ENCODE measurements at places on chromosomes 5 and 9. TPM values are rescaled to one million over a fixed set of nuclear protein-coding genes. Genes with fewer than 3 reads are reported as not detected.
A peak's percentile ranks its signal among the peaks of the same experiment; 100 is the strongest.

- H3K36me3 ChIP-seq, result no peaks in the 10 kb centered on the region
- H3K27me3 ChIP-seq, result peaks cover 4% of the 10 kb centered on the region
- H3K4me3 ChIP-seq, result no peak overlapping the region
- no peak overlapping the region for H3K27ac ChIP-seq
- DNase-seq, result no peak
Observed at GRCh38 chr5:142749321-142749720, 20.9 kb upstream of the ARHGAP26 start.

DNA sequence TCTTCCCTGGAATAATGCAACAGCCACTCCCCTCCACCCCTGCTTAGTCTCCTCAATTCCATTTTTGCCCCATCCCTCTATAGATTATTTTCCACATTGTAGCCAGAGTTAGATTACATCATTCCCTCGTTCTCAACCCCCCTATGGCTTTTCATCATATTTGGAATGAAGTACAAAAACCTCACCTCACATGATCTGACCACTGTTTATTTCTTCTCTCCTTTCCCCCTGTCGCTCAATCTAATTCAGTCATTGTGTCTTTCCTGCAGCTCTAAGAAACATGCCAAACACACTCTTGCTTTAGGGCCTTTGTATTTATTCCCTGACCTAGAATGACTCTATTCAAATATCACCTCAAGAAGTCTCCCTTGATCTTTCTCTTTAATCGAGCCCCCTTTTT lies 22.6 kb upstream of the HK3 start:
- H3K27ac ChIP-seq, result peak overlapping the region; percentile 26
- H3K4me1 ChIP-seq, result peaks cover 18% of the 10 kb centered on the region
- no peaks in the 10 kb centered on the region for H3K27me3 ChIP-seq

DNA sequence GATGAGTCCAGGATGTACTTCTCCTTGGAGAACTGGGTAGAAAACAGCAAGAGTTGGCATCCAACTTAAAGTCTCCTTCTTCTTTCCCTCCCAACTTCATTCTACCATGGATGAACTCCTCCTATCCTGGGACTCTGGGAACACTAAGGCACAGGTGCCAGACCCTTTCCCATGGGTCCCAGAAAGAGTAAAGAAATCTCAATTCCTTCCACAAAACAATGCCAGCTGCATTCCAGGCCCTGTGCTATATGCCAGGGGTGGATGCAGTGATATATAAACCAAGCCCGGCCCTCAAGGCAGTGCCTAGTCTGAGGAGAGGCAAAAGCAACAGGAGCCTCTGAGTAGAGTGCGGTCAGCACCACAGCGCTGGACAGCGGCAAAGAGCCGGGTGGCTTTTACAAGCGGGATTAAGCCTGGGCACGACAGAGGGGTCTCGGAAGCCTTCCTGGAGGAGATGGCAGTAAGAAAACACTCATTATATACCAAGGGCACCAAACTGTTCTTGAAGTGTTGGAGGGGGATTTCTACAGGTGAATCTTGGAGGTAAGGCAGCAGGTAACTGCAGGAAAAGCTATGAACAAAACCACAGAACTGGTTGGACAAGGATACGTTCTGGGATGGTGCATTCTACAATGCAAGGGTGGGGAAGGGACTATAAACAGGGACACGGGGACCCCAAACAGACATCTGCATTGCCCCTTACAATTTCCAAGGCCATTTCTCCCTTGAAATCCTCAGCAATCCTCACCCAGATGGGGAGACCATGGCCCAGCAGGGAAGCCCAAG lies 16.4 kb upstream of the TOR2A start:
- H3K4me1 ChIP-seq, result peaks cover 17% of the 10 kb centered on the region
- no peak overlapping the region for H3K27ac ChIP-seq
- H3K27me3 ChIP-seq, result no peaks in the 10 kb centered on the region
- DNase-seq, result no peak
- no peak overlapping the region for H3K4me3 ChIP-seq
- peaks cover 4% of the 10 kb centered on the region for H3K36me3 ChIP-seq

- H3K36me3 ChIP-seq, result peaks cover 10% of the 10 kb centered on the region
- H3K4me3 ChIP-seq, result no peak overlapping the region
- H3K27ac ChIP-seq, result no peak overlapping the region
- no peak for DNase-seq
Observed at GRCh38 chr5:173094012-173094661, 38.0 kb downstream of the CREBRF start.

GRCh38 chr9:134217431-134218210 lies 53.3 kb upstream of the RNU6ATAC start:
- no peak overlapping the region for H3K27ac ChIP-seq
- H3K4me1 ChIP-seq, result peaks cover 11% of the 10 kb centered on the region
- H3K36me3 ChIP-seq, result no peaks in the 10 kb centered on the region
- no peak for DNase-seq

GRCh38 chr9:113781896-113782295 lies 94.2 kb upstream of the ZNF618 start:
- no peak overlapping the region for H3K4me3 ChIP-seq
- DNase-seq, result no peak
- no peaks in the 10 kb centered on the region for H3K4me1 ChIP-seq
- no peak overlapping the region for H3K27ac ChIP-seq

DNA sequence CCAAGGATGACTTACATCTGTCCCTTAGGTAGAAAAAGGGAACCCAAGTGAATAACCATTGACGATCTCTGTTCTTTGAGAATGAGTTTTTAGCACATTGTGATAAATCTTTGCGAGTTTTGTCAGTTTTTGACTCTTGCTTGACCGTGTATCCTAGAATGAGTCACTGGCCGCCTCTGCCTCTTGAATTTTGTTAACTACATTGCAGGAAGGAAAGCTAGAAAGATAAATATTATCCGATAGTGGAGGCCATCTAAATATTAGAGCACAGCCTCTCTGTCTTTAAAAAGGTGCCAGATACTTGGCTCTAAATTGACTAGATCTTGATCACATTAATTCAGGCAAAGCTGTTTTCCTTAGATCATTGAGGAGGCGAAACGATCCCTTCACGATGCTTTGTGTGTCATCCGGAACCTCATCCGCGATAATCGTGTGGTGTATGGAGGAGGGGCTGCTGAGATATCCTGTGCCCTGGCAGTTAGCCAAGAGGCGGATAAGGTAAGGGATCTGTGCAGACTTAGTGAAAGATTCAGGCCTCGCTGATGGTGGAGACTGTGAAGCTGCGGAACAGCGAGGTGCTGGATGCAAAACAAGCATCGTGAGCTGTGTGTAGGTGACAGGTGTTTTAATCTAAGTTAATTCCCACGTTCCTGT lies 12.2 kb downstream of the CCT5 start:
- no peak overlapping the region for H3K27ac ChIP-seq
- H3K36me3 ChIP-seq, result peaks cover 32% of the 10 kb centered on the region
- H3K4me3 ChIP-seq, result no peak overlapping the region
- peaks cover 4% of the 10 kb centered on the region for H3K4me1 ChIP-seq

GRCh38 chr5:160011471-160011870 lies 2.5 kb downstream of the TTC1 start:
- no peak overlapping the region for H3K4me3 ChIP-seq
- peak overlapping the region; percentile 41 for H3K27ac ChIP-seq
- H3K4me1 ChIP-seq, result peaks cover 20% of the 10 kb centered on the region

DNA sequence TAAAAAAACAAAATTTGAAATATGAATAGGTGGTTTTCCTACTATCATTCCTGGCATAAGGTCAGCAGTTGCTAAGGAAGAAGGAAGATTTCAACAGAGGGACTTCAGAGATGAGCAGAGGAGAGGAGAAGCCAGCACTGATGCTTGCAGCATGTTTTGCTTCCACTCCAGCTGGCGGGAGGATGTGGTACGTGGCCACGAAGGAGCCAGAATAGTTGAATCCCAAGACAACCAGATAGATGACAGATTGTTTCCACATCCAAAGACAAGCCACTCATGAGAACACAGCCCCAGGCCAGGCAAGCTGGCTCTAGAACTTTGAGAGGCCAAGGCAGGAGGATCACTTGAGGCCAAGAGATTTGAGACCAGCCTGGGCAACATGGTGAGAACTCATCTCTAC lies 15.1 kb downstream of the TIMD4 start:
- H3K27ac ChIP-seq, result no peak overlapping the region
- DNase-seq, result no peak
- H3K4me1 ChIP-seq, result no peaks in the 10 kb centered on the region
- no peaks in the 10 kb centered on the region for H3K36me3 ChIP-seq

GRCh38 chr5:145787507-145787906 lies 47.6 kb downstream of the PRELID2 start:
- H3K27ac ChIP-seq, result peak overlapping the region; percentile 21
- no peaks in the 10 kb centered on the region for H3K4me1 ChIP-seq
- no peak for DNase-seq
- peaks cover 31% of the 10 kb centered on the region for H3K36me3 ChIP-seq
- no peaks in the 10 kb centered on the region for H3K27me3 ChIP-seq
- no peak overlapping the region for H3K4me3 ChIP-seq

DNA sequence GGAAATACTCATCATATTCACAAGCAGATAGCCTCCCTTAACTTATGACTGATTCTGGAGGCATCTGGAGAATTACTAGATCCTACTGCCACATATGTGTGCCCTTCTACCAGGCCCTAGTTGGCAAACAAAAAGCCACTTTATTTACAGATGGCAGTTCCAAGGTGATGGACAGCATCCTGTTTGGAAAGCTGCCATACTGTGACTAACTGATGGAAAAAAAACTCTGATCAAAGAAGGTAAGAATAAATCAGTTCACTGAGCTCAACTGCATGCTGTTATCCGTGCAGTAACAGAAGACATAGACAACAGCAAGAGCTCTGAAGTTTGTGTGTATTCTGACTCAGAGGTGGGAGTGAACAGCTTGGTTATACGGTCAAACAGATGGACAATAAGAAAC lies 279.8 kb upstream of the POU5F2 start:
- peaks cover 53% of the 10 kb centered on the region for H3K36me3 ChIP-seq
- peaks cover 23% of the 10 kb centered on the region for H3K4me1 ChIP-seq
- no peak overlapping the region for H3K4me3 ChIP-seq
- no peak overlapping the region for H3K27ac ChIP-seq

GRCh38 chr5:142939884-142940283 lies 169.7 kb downstream of the ARHGAP26 start:
- no peaks in the 10 kb centered on the region for H3K36me3 ChIP-seq
- no peak overlapping the region for H3K4me3 ChIP-seq
- H3K27ac ChIP-seq, result no peak overlapping the region
- H3K4me1 ChIP-seq, result peaks cover 14% of the 10 kb centered on the region
- DNase-seq, result no peak

DNA sequence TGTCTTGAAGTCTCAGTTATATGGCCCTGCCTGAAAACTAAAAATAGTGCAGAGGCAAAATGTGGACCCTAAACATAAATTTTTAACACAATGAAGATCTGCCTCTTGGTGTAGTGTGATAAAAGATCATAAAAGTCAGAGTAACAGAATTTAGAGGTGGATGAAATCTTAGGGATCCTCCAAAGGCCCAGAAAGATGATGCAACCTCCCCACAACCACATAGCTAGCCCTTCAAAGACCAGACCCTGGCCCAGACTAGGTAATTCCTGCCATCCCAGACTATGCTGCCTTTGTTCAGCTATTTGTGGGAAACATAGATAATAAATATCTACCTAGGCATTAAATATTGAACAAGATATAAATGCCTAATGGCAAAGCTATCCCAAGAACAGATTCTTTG lies 15.3 kb downstream of the KLF9 start:
- H3K27me3 ChIP-seq, result no peaks in the 10 kb centered on the region
- no peak for DNase-seq
- no peaks in the 10 kb centered on the region for H3K36me3 ChIP-seq
- H3K27ac ChIP-seq, result peak overlapping the region; percentile 71

GRCh38 chr5:104053353-104053649 lies 490.7 kb upstream of the NUDT12 start:
- DNase-seq, result no peak
- H3K4me1 ChIP-seq, result no peaks in the 10 kb centered on the region
- no peaks in the 10 kb centered on the region for H3K27me3 ChIP-seq
- H3K27ac ChIP-seq, result no peak overlapping the region
- H3K4me3 ChIP-seq, result no peak overlapping the region

PCDHB7 gene
- polyA plus RNA-seq, result not detected

SPATA31A3 gene
- not detected for polyA plus RNA-seq

NOL6 gene
- 11.6 TPM for polyA plus RNA-seq

RAI14 gene
- 0.17 TPM for polyA plus RNA-seq
